Inflammatory macrophage (primary cell): ENCODE measurements at places on chromosomes 5 and 9.

GRCh38 chr5:100852988-100853449 is 50.1 kb downstream of the ST8SIA4 start:
- peak; percentile 25 for DNase-seq

- no peak for DNase-seq
Measured at GRCh38 chr5:96312383-96312782, 120.7 kb downstream of the PCSK1 start.

DNA sequence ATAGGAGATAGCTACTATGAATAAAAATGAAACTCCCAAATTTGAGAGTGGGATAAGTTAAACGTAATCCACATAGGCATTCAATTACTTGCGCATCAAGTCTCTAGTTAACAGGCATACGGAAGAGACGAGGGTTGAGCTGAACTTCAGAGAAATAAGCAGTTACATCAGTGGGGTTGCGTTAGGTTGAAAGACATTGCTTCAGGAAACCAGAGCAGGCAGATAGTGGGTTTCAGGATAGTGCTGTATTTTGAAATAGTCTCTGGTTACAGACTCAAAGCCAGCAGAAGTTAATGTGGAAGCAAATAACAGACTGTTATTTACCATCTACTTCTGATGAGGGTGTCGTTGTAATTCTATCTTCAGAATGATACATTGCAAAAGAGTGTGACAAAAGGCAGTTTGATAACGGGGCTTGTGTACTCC is 533.4 kb downstream of the PDE4D start:
- peak; percentile 88 for DNase-seq

GRCh38 chr5:109619606-109620005 is 70.1 kb upstream of the MAN2A1 start:
- DNase-seq, result peak; percentile 10

GRCh38 chr5:32323741-32324140 is 11.0 kb upstream of the MTMR12 start:
- DNase-seq, result no peak

- DNase-seq, result no peak
Measured at GRCh38 chr9:82488313-82489200, 500.0 kb downstream of the SPATA31D1 start.

GRCh38 chr9:20559231-20559890 is 62.9 kb downstream of the MLLT3 start:
- DNase-seq, result no peak
